SHP77 treated with DMSO at 0.1 percent for 48 hours (cell line): ENCODE measurements at places on chromosomes 16 and 17.

GRCh38 chr16:65704866-65705265 lies 583.0 kb upstream of the CDH11 start:
- no peak for DNase-seq

- DNase-seq: no peak
Observed at GRCh38 chr17:59338498-59338897, 7.0 kb downstream of the YPEL2 start.

GRCh38 chr16:89446975-89447293 lies 43.4 kb downstream of the ANKRD11 start:
- no peak for DNase-seq

- DNase-seq: no peak
Observed at GRCh38 chr16:48076455-48077012, 79.3 kb downstream of the ABCC12 start.

- no peak for DNase-seq
Observed at GRCh38 chr17:17785407-17785806, 51.4 kb downstream of the SREBF1 start.

DNA sequence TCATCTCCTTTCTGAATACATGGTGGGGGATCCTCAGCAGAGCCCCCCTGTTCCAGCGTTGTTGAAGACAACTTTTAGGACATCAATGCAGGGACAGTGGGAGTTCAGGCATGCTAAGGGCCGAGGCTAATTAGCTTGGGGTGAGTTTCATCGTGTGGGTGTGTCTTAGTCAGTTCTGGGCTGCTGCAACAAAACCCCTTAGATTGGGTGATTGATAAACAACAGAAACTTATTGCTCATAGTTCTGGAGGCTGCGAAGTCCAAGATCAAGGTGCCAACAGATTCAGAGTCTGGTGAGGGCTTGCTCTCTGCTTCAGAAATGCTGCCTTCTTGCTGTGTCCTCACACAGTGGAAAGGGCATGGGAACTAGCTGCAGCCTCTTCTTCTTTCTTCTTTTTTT lies 214.0 kb downstream of the NTN1 start:
- no peak for DNase-seq

DNA sequence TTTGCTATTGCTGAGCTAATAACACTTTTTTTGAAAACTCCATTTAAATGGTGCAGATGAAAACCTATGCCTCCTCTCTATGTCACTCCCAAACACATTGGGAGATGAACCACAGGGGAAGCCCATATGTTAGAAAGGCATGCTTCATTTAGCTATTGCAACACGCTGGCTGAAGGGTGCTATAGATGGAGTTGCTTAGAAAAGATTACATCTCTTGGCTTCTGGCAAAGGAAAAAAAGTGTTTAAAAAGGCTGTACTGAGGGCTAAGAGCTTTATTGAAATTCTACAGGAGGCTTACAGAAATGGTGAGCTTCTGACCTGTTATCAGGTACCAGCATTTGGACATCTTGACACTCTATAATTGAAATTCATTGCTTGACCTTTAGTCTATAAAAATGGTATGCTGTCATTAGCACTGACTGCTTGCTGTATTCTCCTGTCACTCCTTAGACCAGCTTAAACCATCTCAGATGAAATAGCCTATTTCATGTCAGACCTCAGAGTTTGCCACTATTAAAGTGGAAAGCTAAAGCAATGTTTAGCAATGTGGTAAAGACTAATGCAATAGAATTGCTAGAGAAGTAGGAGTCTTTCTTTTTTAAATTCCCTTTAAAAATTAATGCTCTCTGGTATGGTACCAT lies 503.9 kb downstream of the CDH11 start:
- no peak for DNase-seq

GRCh38 chr17:75652341-75652740 lies 14.6 kb downstream of the RECQL5 start:
- DNase-seq: no peak

GRCh38 chr17:45580924-45581323 lies 90.4 kb upstream of the PLEKHM1 start:
- DNase-seq: no peak
